ENCODE measurements at places on chromosomes 5 and 9. TPM values are rescaled to one million over a fixed set of nuclear protein-coding genes. Genes with fewer than 3 reads are reported as not detected.
A peak's percentile ranks its signal among the peaks of the same experiment; 100 is the strongest.

- DNase-seq = peak; percentile 65
- no peaks in the 10 kb centered on the region for H3K36me3 ChIP-seq
- no peak overlapping the region for H3K27ac ChIP-seq
- peaks cover 24% of the 10 kb centered on the region for H3K4me1 ChIP-seq
Measured at GRCh38 chr5:75089137-75089536, 36.8 kb upstream of the GCNT4 start.

- peak; percentile 65 for DNase-seq
- H3K27ac ChIP-seq = peak overlapping the region; percentile 93
- H3K36me3 ChIP-seq = peaks cover 33% of the 10 kb centered on the region
Measured at GRCh38 chr5:143402553-143403333, 743 bp downstream of the NR3C1 start.

- no peaks in the 10 kb centered on the region for H3K27me3 ChIP-seq
- DNase-seq = no peak
- H3K27ac ChIP-seq = no peak overlapping the region
- H3K4me3 ChIP-seq = no peak overlapping the region
- no peaks in the 10 kb centered on the region for H3K4me1 ChIP-seq
- no peaks in the 10 kb centered on the region for H3K36me3 ChIP-seq
Measured at GRCh38 chr9:135363596-135363995, 116.0 kb upstream of the PPP1R26 start.

DNA sequence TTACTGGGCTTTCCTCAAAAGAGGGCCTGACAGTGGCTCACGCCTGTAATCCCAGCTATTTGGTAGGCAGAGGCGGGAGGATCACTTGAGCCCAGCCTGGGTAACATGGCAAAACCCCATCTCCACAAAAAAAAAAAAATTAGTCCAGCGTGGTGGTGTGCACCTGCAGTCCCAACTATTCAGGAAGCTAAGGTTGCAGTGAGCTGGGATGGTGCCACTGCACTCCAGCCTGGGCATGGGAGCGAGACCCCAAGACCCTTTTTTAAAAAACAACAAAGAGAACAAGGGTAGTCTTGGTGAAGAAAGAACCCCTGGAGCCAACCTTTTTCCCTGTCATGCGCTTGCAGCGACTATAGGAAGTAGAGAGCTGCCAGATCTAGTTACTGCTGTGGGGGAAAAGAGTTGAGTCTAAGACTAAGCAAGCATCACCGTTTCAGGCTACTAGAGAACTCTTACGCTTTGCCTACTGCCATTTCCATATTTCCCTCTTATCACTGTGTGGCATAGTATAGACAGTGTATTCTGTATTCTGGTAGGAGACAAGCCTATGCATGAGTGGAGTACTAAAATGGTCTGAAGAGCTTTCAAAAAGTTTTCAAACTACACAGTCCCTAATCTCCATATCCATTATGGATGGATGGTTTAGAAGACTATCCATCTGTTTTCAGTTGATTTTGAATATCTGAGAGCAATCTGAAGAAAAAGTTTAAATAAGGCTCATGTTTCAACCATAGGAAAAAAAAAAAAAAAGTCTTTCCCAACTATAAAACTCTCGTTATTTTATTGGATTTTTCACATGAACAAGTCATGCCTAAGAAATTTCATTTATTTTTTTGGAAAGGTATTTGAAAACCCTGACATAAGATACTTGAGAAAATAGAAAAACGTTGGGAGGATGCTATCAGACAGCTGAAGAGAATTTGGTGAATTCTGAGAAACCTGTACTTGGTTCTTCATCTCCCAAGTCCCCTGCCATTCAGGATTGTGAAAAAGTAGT lies 2.6 kb downstream of the C9orf40 start:
- H3K27ac ChIP-seq = no peak overlapping the region
- H3K27me3 ChIP-seq = no peaks in the 10 kb centered on the region
- peaks cover 38% of the 10 kb centered on the region for H3K4me1 ChIP-seq
- DNase-seq = no peak
- peaks cover 10% of the 10 kb centered on the region for H3K36me3 ChIP-seq

GRCh38 chr5:378301-378891 lies 56.9 kb downstream of the AHRR start:
- H3K27ac ChIP-seq = peak overlapping the region; percentile 56
- DNase-seq = peak; percentile 63
- peaks cover 45% of the 10 kb centered on the region for H3K36me3 ChIP-seq
- peak overlapping the region; percentile 77 for H3K4me3 ChIP-seq
- H3K4me1 ChIP-seq = peaks cover 92% of the 10 kb centered on the region

- no peaks in the 10 kb centered on the region for H3K4me1 ChIP-seq
- H3K36me3 ChIP-seq = no peaks in the 10 kb centered on the region
Measured at GRCh38 chr5:80324912-80325311, 5.1 kb downstream of the SPZ1 start.

DNA sequence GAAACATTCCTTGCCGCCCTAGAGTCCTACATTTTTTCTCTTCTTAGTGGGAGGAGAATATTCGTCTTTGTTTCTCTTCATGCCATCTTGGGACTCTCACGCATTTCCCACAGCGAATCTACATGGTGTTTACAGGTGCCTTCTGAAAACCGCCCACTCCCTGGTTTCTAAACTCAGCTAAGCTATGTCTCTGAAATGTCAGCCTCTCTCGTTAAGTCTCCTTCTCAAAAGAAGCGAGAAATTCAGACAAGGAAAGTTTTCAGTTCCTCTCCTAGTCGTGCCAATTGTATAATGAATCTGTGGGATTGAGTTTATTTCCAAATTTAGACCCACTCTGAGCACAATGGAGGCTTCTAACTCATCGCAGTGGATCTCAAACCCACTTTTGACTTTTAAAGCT lies 186.8 kb upstream of the NFIB start:
- H3K4me1 ChIP-seq = no peaks in the 10 kb centered on the region
- peaks cover 2% of the 10 kb centered on the region for H3K36me3 ChIP-seq
- H3K27ac ChIP-seq = no peak overlapping the region

DNA sequence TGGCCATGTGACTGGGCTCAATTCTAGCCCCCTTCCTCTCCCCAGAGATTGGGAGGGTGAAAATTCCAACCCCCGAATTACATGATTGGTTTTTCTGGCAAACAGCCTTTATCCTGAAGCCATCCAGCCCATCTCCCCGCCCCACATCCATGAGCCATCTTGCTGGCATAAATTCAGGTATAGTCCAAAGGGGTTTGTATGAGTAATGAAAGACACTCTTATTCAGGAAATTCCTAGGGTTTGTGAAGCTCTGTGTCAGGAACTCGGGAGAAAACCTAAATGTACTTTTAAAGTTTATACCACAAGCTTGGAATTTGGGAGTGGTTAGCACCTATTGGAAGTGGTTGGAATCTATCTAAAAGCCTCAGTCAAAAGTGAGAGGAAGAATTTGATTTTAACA lies 80.6 kb upstream of the SIMC1 start:
- no peaks in the 10 kb centered on the region for H3K4me1 ChIP-seq
- H3K27ac ChIP-seq = no peak overlapping the region
- DNase-seq = no peak
- no peaks in the 10 kb centered on the region for H3K36me3 ChIP-seq
- no peak overlapping the region for H3K4me3 ChIP-seq

- H3K4me1 ChIP-seq = peaks cover 21% of the 10 kb centered on the region
- H3K36me3 ChIP-seq = no peaks in the 10 kb centered on the region
- no peak overlapping the region for H3K4me3 ChIP-seq
Measured at GRCh38 chr9:126844085-126844484, 16.4 kb upstream of the ZBTB34 start.

GRCh38 chr9:110588296-110588695 lies 8.8 kb upstream of the SVEP1 start:
- no peaks in the 10 kb centered on the region for H3K4me1 ChIP-seq
- H3K27me3 ChIP-seq = no peaks in the 10 kb centered on the region
- H3K27ac ChIP-seq = no peak overlapping the region
- DNase-seq = no peak
- H3K36me3 ChIP-seq = no peaks in the 10 kb centered on the region

DNA sequence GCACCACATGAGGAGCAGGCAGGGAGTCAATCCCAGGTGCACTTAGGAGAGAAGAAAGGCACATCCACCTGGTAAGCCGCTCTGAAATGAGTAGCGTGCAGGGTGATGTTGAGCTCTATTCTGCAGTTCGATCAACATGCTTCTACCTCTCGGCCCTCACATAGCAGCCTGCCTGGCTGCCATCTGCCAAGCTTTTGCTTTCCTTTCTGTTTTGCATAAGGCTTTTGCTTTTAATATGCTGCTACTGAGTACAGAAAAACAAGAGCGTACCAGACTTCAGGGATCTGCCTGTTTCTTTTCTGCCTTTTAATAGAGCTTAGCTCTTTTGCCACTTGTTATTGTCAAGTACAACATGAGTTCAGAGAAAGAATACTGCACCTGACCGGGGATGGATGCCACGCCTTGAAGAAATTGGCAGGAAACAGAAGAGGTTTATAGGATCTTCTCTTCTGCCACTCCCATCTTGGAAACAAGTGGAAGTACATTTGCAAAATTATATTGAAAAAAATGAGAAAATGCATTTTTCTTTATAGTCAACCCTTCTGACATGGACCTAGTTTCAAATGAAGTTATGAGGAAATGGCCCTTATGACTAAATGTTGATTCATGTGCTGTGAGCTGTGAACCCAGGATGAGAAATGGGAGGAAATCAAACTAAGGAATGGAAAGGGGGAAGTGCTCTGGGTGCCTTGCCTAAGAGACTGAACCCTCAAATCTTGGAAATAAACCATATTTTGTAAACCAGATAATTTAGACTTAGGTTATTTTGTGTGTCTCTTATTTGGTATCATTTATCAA lies 4.0 kb upstream of the FCHO2 start:
- H3K36me3 ChIP-seq = peaks cover 3% of the 10 kb centered on the region
- H3K4me1 ChIP-seq = peaks cover 15% of the 10 kb centered on the region

GRCh38 chr5:69019668-69020375 lies 74.0 kb upstream of the SLC30A5 start:
- no peak overlapping the region for H3K27ac ChIP-seq
- DNase-seq = no peak
- H3K27me3 ChIP-seq = peaks cover under 1% of the 10 kb centered on the region
- no peaks in the 10 kb centered on the region for H3K36me3 ChIP-seq

GRCh38 chr9:91840469-91840868 lies 109.6 kb downstream of the ROR2 start:
- H3K4me3 ChIP-seq = no peak overlapping the region
- DNase-seq = no peak
- no peaks in the 10 kb centered on the region for H3K36me3 ChIP-seq
- no peak overlapping the region for H3K27ac ChIP-seq
- peaks cover 7% of the 10 kb centered on the region for H3K4me1 ChIP-seq

GRCh38 chr9:138060881-138061280 lies 183.3 kb downstream of the CACNA1B start:
- no peaks in the 10 kb centered on the region for H3K4me1 ChIP-seq
- no peak for DNase-seq
- no peak overlapping the region for H3K4me3 ChIP-seq
- peaks cover 9% of the 10 kb centered on the region for H3K27me3 ChIP-seq

DNA sequence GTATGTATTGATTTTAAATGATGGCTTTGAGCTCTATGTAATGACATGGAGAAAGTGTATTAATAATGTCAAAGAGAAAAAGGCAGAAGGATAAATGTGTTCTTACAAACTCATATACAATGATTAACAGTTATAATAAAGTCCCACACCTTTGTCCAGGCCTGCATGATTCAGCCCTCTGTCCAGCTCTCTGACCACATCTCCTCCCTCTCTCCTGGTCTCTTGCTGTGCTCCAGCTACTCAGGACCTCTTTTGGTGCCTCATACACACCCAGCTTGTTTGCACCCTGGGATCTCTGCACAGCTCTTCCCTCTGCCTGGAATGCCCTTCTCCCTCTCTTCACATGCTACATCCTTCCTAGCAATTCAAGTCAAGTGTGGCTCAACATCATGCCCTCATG lies 37.5 kb upstream of the DMRT1 start:
- H3K4me3 ChIP-seq = no peak overlapping the region
- H3K27me3 ChIP-seq = peaks cover 28% of the 10 kb centered on the region
- DNase-seq = no peak
- H3K36me3 ChIP-seq = no peaks in the 10 kb centered on the region
- peaks cover 6% of the 10 kb centered on the region for H3K4me1 ChIP-seq

- peak overlapping the region; percentile 97 for H3K27ac ChIP-seq
- peaks cover 2% of the 10 kb centered on the region for H3K36me3 ChIP-seq
- no peak for DNase-seq
- H3K4me1 ChIP-seq = peaks cover 22% of the 10 kb centered on the region
- no peaks in the 10 kb centered on the region for H3K27me3 ChIP-seq
Measured at GRCh38 chr9:104746798-104747197, 685 bp upstream of the NIPSNAP3A start.

DNA sequence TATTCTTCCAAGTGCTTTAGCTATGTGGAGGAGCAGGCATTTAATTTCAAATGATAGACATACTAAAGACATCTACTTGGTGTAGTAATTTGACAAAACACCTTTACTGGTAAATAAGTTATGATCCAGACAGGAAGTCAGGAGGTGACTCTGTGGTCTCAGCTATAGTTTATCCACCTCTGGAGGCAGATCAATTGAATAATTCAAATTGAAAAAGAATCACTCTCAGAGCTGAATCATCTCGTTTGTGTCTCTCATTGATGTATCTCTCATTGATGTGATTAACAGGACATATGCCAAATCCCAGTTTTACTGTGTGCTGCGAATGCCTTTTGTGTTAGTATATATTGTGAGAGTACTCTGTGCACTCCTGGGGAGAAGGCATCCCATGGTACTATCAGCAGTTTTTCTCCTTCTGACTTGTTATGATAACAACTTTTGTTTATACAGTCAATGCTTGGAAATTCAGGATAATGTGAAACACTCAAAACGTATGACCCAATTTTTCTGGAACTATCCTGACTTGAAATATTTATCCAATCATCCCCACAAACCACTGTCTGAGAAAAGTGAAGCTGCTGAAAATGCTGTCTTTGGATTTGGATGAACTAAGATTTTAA lies 48.5 kb upstream of the DAB2 start:
- no peak for DNase-seq
- no peak overlapping the region for H3K27ac ChIP-seq
- no peaks in the 10 kb centered on the region for H3K4me1 ChIP-seq
- no peaks in the 10 kb centered on the region for H3K36me3 ChIP-seq

GRCh38 chr5:178564397-178564796 lies 25.8 kb downstream of the COL23A1 start:
- H3K4me1 ChIP-seq = no peaks in the 10 kb centered on the region
- no peak overlapping the region for H3K4me3 ChIP-seq
- H3K27ac ChIP-seq = no peak overlapping the region
- H3K27me3 ChIP-seq = peaks cover 26% of the 10 kb centered on the region
- H3K36me3 ChIP-seq = peaks cover 2% of the 10 kb centered on the region

DNA sequence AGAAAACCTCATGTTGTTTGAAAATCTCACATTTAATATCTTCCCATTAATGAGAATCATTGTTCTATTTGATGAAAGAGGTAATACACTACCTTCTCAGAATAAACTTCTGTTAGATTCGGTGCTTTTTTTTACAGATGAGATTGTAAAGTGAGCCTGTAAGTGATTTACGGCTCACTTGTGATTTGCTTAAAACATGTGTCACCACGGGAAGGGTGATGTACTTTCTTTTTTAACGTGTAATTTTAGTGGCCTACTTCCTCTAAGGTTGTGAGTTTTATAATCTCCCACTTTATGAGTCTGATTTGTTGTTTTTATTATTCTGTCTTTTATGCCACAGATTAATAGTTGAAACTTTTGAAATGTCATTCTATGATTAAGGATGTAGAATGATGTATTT lies 15.9 kb downstream of the ANXA1 start:
- peak overlapping the region; percentile 91 for H3K27ac ChIP-seq
- no peaks in the 10 kb centered on the region for H3K27me3 ChIP-seq
- H3K4me1 ChIP-seq = peaks cover 22% of the 10 kb centered on the region
- H3K4me3 ChIP-seq = peak overlapping the region; percentile 85
- peaks cover 3% of the 10 kb centered on the region for H3K36me3 ChIP-seq
- DNase-seq = no peak

Gene SLC6A18
- not detected for total RNA-seq

Gene ANKDD1B
- total RNA-seq = 0.26 TPM

Gene GLRA1
- total RNA-seq = not detected

Gene PCDHGB3
- total RNA-seq = 0.19 TPM

Gene ISCA1
- total RNA-seq = 24.1 TPM

Gene HTR4
- total RNA-seq = not detected

Gene ENDOG
- total RNA-seq = 12.7 TPM

Gene SPDL1
- 50.6 TPM for total RNA-seq

Gene AGXT2
- not detected for total RNA-seq

Gene NXNL2
- total RNA-seq = not detected
